ENCODE measurements at places on chromosomes 2 and 18.

DNA sequence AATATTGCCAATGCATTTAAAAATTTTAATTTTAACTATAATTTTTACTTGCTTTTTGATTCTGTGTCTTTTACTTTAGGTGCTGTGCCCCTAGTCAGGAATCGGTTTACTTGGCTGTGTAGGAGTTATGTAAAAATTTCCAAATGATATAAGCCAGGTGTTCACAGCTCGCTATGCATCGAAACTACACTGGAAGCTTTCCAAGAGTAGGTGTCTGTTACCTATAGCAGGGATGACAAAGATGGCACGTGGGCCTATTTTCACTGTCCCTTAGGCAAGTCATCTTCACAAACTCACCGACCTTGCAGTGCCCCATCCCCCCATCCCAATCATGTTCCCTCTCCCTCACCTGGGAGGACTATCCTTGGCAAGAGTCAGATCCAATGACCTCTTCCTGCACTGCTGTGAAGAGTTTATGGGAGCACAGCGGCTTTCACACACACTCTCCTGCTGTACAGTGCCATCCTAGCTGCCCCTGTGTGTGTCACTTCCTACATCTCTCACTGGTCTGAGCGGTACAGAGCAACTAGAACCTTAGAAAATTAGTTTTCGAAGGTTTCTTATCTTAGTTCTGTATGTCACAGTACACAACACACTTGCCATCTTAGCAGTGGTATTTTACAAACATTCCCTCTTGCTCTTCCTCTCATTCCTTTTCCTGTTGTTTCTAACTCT is 49.2 kb upstream of the NAB1 start:
- DNase-seq = no peak

DNA sequence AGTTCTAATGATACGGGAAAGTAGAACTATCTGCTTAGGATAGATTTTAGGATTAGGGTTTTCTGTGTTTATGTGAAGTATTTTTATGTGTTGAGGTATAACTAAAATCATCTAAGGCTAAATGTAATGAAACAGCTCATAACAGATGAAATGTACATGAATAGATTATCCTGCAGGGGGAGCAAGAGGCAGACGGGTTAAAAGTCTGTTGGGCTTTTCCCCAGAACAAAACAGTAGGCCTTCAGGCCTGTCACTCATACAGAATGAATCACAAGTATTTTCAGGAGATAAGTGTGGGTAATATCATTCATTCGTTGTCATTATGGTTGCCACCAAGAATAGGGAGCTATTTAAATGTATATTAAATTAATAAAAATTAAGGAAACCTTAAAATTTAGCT is 107.9 kb upstream of the IL1R2 start:
- DNase-seq = peak; percentile 28

DNA sequence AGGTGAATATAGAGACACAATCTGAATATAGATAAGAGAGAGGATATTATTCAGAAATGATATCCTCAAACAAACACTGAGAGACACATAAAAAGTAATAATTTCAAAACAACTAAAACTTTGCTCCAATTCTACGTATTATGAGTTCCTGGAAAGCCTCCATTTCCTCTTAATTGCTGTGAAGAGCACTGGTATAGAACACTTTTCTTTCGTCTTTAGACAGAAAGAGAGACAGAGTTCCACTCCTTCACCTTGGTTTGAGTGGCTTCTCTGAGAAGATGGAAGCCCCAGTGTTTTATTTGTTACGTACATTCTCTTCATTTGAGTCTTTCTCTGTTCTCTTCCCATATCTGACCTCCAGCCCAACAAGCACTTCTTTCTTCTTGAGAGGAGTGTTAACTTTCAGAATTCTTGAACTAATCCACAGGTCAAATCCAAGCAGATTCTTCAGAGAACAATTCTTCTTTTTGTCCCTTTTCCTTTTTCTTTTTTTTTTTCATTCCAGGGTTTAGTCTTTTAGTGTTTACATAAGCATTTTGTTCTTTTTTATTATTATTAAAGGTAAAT is 6.4 kb upstream of the PIK3C3 start:
- DNase-seq = no peak

DNA sequence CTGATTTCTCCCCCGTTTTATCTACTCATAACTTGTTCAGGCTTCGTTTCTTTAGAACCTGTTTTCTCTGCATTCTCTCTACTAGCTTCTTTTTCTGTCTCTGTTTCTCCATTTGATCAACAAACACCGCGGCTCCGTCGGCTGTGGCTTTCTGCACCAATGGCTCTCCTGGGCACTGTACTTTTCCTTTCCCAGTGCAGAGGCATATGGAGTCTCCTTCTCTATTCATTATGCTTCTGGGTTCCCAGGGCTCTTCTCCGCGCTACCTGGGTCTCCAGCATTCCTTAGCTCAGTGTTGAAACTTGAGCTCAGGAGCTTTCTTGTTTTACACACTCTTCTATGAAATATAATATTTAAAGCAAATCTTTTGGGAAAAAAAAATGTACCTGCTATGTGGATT is 196.6 kb upstream of the SOX11 start:
- DNase-seq = no peak

- no peak for DNase-seq
Observed at GRCh38 chr2:9256570-9257043, 50.0 kb downstream of the ASAP2 start.

DNA sequence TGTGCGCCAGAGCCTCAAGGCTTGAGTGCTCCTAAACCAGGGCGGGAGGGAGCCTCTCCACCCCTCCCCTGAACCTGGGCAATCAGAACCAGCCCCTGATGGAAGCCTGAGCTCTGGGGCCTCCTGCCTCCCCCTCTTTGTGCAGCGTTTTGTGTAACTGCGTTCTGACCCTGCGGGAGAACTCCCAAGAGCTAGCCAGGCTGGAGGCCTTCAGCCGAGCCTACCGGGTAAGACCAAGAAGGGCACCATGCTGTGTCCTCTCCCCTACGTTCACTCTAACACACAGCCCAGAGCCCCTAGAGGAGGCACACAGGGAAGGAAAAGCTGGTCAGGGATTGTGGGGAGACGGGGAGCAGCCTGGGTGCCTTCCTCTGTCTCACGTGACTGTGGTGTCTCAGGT is 108.0 kb downstream of the PLB1 start:
- no peak for DNase-seq

GRCh38 chr18:55665506-55665905 is 77.5 kb upstream of the TCF4 start:
- DNase-seq = no peak

DNA sequence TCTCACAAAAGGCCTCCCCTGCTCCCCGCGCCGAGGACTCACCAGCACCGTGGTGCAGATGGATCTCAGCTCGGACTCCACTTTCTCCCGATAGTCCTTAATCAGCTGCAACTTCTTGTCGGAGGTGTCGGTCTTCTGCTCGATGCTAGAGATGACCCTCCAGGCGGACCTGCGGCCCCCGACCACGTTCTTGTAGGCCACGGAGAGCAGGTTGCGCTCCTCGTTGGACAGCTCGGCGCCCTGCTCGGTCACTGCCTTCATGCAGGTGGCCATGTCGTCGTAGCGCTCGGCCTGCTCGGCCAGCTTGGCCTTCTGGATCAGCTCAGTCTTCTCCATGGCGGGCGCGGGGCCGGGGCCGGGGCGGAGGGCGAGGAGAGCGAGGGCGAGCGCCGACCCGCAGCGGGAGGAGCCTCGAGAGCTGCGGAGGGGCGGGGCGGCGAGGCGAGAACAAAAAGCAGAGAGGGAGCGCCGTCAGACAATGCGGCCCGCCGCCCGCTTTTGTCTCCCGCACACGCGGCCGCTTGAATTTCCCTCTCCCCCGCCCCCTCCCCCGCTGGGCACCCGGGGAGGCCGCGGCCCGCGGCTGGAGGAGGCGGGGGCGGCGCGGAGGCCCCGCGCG is 571 bp downstream of the YWHAQ start:
- peak; percentile 78 for DNase-seq

DNA sequence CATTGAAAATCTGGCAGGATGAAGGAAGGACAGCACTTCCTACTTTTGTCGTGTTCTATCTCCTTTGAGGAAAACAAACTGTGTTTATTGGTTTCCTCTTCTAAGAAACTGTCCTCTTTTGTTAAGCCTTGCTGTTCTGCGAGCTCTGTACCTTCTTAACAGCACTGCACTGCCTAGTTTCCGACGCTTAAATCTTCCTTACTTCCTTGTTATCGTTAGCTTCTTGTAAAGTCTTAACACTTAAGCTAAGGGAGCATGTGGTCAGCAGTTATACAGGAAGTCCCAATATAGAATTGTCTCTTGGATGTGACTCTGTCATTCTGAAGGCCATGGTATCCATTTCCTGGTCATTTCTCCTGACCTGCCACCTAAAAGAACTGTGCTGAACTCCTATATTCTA is 552.8 kb upstream of the NRP2 start:
- no peak for DNase-seq

- DNase-seq = no peak
Observed at GRCh38 chr2:25178976-25179375, 10.6 kb upstream of the POMC start.

DNA sequence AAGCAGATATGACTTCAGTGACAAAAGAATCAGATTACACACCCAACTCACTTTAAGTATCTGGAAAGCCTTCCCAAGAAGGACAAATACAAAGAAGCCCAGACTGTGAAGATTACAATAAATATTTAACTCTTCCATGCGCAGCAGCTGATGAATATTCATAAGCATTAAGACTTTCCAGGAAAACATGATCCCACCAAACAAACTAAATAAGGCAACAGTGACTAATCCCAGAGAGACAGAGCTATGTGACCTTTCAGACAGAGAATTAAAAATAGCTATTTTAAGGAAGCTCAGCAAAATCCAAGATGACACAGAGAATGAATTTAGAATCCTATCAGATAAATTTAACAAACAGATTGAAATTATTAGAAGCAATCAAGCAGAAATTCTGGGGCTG is 108.2 kb upstream of the UBE2E3 start:
- no peak for DNase-seq

DNA sequence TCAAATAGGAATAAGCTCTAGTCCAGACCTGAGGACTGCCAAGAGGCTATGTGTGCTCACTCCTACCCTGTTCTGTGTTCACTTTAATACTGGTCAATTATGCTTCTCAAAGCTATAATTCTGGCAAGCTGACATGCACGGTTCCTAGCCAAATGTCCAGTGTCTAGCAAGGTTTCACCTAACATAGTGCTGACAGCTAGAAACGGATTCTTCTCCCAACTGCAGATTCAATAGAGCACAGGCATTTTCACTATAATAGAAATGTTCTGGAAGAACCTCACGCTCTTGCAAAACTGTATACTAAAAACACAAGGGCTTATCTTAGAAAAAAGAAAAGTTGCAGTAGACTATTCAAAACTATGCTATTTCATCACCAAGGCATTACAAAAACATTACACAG is 45.1 kb downstream of the HDAC4 start:
- DNase-seq = no peak

- DNase-seq = no peak
Observed at GRCh38 chr18:69870736-69871135, 76.9 kb downstream of the CD226 start.

GRCh38 chr2:119826370-119826961 is 66.7 kb downstream of the PTPN4 start:
- peak; percentile 52 for DNase-seq

DNA sequence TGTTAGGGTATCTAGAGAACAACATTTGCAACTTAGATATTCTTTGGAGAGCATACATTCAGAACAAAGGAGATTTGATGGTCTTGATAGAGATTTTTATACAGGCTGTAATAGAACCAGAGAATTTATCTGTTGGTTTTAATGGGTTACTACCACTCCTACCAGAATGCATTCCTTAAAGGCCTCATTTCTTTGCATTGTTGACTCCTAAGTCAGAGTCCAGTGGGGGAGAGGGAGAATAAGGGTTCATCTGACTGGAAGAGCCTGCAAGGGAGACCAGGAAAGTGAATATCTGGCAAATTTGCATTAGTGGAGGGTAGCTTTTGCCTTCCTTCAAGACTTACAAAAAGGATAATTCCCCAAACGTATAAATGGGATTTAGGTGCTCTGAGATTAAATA is 29.7 kb downstream of the AGPS start:
- no peak for DNase-seq

GRCh38 chr2:175947073-175947472 is 55.0 kb downstream of the LNPK start:
- no peak for DNase-seq

- no peak for DNase-seq
Observed at GRCh38 chr2:230757476-230757875, 44.8 kb downstream of the CAB39 start.

DNA sequence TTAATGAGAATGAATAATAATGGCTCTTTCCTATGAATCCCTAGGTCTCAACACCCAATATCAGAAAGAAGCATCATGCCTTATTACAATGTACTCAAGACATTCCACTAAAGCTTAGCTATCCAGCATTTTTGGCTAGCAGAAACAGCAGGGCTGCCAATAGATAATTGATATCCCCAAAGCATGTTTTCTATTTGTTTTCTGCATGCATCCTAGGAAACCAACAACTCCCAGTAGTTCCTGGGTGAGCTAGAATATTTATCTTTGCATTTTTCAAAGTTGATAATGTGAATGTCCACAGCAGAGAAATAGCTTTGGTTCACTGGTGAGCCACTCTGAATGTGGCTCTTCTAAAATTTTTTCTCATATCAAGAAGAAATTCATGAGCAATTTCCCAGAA is 5.8 kb upstream of the ANTXR1 start:
- DNase-seq = no peak

DNA sequence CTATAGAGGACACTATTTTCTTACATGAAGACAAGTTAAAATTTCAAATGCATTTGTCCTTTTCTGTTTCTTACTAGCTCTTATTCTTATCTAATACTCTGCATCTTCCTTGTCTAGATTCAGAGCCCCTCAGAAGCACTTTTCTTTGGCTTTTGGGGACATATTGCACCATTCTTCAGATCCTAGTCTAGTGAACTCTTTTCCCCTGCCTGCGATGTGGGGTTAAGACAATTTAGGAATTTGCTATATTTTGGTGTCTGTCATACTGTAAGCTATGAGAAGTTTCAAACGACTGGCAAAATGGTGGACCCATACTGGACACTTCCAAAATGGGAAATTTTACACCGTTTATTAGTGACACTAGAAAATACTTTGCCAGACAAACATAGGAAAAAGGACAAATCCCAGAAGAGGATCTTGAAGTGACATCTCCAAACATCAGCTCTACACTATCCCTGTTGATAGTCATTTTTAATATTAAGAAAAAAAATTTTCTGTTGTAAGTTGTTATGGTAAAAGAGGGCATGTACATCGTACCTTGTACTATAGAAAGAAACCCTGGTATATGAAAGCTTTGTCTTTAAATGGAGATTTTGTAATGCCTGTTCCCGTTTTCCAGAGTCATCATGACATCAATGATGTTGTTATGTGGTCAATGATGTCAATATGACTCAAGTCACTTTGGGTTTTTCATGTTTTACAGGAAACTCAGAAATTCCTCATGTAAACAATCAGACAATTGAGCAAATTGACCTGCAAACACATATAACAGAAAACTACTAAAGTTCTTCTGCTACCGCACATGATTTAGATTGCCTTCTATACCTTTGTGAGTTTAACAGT is 4.4 kb upstream of the KYNU start:
- DNase-seq = no peak

GRCh38 chr2:130785466-130786055 is 30.2 kb downstream of the AMER3 start:
- no peak for DNase-seq

DNA sequence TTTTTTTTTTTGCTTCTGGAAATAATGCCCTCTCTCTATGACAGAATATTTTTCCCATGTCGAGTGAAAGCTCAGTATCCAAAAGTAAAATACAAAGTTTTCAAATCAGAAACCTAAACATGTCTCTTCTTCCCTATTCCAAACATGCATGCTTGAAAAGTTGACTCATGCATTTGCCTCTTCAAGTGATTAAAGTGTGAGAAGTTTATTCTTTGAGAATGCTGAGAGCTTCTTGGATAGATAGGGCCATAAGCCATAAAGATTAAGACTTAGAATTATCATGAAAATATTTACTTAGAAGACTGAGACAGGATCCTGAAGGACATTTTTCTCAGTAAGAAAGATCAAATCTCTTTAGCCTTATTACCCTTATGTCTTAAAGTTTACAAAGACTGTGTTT is 98.6 kb upstream of the EPB41L5 start:
- DNase-seq = no peak

Measured in Calu3 (cell line).